Thyroid gland (tissue), 4 donors: ENCODE measurements at places on chromosomes 4 and X. TPM values are rescaled to one million over a fixed set of nuclear protein-coding genes. Genes with fewer than 3 reads are reported as not detected.

CXorf58 gene
- total RNA-seq: not detected

DNA sequence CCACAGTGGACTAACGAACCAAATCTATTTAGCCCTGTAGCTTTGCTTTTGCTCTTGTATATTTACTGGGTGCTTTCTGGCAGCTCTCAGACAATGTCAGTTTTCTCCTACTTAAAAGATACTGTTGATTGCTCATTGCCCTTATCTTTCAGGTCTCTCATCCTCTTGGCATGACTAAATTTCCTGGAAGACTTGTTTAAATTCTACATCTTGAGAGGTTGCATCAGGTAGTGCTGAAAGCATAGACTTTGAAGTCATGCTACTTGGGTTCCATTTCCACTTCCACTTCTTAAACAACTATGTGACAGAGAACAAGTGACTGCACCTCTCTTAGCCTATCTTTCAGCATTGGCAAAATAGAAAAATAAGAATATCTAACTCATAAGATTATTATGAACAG, 8.4 kb downstream of the TDO2 start:
- no peak for DNase-seq

GRCh38 chr4:98658287-98659105, at the start of gene TSPAN5:
TSS of gene TSPAN5 (minus strand) at chr4:98658611.
- peak; percentile 88 for DNase-seq

DNA sequence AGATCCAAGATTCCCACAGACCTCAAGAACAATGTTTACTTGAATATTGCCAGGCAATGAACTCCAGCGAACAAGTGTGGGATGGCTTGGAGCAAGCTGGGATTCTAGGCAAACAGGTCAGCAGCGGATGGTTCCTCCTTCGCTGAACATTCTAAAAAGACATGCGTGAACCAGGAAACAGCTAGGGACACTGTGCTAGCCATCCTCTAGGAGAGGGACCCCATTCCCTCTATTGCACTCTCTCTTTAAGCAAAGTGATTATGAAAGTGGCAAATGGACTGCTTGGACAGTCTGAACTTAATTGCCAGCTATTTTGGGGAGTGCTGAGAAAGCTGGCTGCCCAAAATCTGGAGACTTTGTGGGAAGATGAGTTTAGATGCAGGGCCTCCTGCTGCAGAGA, 29.9 kb upstream of the TEC start:
- no peak for DNase-seq

AWAT1 gene
- total RNA-seq: not detected

DNA sequence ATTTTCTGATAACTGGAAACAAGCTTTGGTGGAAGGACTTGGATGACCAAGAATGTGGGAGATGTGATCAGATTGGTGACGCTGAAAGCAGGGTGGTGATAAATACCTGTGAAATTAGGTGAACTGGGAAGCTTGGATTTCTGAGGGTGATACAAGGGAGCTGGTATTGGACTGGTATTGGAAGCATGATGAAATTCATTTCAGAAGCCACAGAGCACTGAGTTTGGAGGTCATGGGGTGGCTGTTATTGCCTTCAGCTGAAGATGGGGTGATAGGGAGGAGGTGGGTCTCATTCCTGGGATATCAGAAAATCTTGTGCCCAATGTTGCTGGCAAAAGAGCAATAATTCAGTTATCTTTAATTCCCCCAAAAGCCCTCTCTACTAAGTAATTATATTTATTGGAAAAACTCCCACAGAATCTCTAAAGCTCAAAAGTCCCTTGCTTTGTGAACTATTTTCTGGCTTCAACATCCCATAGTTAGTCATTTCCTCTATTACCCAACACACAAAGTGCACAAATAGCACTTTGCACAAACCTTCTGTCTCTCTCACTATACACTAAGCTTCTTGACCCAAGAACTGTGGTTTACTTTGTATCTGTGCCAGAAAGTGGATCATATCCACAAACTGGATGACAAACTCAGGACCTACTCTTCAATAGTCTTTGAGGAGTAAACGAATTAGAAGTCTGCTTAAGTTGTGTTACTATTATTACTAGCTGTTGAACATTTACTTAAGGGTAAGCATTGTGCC, 23.1 kb upstream of the CAMK2D start:
- no peak for DNase-seq
